Stimulated activated CD8-positive, alpha-beta memory T cell treated with anti-CD3 and anti-CD28 coated beads, Interleukin-4, amount 100 ng/mL, for 24 hours (primary cell): ENCODE measurements at places on chromosomes 3 and 15.

- DNase-seq, result no peak
Measured at GRCh38 chr15:42392309-42393024, 33.2 kb downstream of the CAPN3 start.

DNA sequence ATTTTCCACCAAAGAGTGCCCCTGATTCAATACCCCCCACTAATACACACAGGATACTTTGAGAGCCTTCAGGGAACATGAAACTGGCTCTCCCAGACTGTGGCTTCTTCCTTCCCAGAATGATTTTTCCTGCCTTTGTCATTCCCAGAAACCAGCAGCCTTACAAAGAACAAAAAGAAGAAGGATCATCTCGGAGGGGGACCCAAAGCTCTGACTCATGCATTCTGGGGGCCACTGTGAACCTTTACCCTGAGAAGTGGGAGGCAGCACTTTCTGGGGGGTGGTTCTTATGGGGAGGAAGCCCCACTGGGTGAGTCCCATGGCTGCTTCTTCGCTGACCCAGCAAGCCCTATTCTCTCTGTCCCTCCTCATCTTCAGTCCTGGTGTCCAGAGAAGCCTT lies 44.7 kb upstream of the RAD18 start:
- no peak for DNase-seq

DNA sequence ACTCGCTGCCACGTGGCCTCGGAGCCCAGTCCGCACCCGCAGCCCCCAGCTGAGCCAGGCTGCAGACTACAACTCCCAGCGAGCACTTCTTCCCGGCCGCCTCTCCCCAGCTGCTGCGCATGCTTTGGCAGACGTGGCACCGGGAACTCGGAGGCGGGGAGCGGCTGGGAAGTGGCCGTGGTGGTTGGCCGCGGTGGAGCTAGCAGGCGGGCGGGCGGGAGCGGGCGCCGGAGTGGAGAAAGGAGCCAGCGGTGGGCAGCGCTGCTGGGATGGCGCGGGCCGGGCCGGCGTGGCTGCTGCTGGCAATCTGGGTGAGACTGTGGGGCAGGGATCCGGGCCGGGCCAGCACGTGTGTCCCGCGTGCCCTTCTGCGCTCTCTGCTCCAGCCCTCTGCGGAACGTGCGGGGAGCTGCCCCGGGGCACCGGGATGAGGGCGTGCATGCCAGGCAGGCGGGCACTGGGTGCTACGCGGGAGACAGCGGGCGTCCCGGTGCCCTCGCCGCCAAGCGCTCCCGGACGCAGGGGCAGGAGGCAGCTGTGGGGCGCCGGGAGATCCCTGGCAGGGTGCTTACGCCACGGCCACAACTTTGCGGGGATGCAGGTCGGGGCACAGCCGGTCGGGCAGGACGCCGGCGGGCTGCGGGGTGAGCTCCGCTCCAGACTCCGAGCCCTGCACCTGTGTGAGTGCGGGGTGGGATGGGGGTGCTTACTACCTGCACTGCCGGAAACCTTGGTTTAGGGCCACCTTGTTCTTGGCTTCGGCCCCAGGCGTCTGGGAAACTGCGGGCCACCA lies at the start of gene PDIA5:
Gene PDIA5 (plus strand): TSS at position 130 of the 793 bp plus-strand sequence. CDS start 140 bp downstream, at position 270.
- DNase-seq, result peak; percentile 72

DNA sequence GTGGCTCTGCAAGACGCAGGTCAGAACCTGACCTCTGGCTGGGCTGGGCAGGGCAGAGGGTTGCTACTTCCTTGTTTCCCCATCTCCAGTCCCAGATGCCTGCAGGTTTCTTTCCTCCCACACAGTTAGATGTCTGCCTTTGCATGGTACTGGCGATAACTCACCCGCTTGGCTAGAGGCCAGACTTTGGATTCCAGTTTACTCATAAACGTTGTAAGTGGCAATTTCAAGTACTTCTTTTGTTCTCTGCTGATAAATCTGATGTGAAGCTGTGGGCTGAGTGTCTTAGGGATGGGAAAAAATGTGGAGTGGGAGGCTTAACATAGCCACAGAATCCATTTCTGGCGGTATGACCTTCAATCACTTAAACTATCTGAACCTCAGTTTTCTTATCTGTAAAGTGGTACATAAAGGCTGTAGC lies 194.2 kb downstream of the EBLN2 start:
- DNase-seq, result no peak

DNA sequence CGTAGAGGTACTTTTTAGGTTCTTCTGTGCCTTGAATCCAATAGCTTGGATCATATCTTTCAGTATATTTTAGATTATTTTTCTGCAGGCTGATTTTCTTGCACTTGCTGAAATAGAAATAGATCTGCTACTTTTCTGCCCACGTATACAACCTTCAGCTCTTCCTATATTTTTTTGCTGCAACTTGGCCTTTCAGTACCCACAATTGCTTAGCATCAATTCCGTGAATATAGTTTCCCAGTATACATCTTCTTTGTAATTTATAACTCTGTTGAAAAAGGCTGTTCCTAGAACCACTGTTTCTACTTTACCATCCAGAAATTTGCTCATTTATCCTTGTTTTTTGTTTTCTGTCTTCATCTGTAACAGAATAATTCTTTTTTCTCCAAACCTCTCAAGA lies 36.2 kb downstream of the GTF2E1 start:
- DNase-seq, result no peak

- no peak for DNase-seq
Measured at GRCh38 chr3:147210676-147211075, 195.7 kb downstream of the ZIC4 start.

- DNase-seq, result no peak
Measured at GRCh38 chr3:57078635-57079473, 18.4 kb downstream of the SPATA12 start.

DNA sequence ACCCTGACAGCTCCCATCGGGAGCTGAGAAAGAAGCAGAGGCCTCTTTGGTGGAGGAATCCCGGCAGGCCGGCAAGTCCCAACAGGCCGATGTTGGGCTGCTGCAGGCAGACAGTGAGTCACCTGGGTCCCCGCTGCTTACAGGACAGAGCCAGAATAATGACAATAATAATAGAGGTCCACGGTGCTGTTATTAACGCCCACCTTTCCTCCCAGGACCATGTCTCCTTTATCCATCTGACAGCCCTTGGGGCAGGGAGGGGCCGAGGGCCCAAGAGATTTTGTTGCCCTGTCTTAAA lies 29.3 kb upstream of the MAGEF1 start:
- no peak for DNase-seq

DNA sequence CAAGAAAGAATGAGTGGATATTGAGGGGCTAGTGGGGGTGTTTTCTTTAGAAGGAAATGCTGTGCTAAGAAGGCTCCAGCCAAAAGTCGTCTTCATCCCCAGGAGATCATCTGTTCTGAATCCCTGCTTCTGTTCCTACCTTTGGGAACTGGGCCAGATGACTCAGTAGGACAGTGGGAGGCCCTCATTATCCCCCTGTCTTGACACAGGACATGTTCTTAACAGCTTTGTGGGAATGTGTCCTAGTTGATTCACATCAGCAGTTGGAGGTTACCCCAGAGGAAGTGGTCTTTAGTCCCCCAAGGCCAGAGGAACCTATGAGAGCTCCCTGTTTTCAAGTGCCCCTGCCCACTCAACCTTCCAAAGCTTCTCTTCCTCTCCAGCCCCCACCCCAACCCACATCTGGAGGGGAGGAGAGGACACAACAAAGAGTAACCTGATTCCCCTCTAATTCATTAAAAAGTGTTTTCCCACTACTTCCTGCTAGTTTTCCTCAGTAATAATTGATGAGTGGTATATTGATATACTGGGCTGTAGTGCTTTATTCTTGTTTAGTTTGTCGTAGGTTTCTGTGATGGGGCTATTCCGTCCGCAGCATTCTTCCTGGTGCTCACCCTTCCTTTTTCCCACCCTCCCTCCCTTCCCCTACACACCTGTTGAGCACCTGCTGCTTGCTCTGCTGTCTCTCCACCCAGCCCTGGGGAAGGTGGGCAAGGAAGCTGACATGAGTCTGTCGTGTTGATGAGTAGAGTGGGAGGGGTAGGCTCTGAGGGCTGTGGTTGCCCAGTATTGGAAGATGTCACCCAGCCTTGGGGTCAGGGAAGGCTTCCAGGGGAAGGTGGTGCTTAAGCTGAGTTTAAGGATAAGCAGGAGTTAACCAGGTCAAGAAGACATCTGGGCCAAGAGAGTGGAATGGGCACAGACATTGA lies 9.3 kb downstream of the PXYLP1 start:
- no peak for DNase-seq

DNA sequence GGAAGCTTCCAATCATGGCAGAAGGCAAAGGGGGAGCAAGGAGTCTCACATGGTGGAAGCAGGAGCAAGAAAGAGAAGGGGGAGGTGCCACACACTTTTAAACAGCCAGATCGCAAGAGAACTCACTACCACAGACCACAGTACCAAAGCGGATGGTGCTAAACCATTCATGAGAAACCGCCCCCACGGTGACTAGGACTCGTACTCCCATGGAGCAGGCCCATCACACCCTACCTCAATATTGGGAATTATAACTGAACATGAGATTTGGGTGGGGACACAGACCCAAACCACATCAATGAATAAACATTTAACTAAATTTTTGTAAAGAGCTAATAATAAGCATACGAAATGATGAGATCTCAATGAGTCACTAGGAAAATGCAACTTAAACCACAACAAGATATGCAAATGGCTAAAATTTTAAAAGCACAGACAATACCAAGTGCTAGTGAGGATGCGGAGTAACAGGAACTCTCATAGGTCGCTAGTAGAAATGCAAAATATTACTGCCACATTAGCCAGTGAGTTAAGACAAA lies 10.0 kb downstream of the MRPS25 start:
- peak; percentile 52 for DNase-seq

- no peak for DNase-seq
Measured at GRCh38 chr3:55807210-55807609, 320.1 kb upstream of the WNT5A start.

GRCh38 chr15:32778391-32779176 lies 60.8 kb downstream of the GREM1 start:
- DNase-seq, result no peak

DNA sequence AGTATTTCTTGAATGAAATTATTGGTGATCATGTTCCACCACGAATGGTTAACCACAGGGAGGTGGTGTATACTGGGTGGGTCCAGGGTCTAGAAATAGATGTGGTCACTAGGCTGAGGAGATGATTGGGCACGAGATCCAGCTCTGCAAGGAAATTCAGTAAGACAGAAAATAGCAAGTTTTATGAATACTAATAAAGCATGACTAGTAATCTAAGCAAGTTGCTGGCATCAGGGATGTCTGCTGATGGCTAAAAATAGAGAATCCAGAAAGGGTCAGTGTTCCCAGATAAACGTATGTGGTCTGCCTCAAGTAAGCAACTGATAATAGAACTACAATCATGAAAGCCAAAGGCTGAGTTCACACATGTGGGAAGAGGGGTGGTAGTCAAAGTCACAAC lies 108.3 kb upstream of the FRMD4B start:
- no peak for DNase-seq

DNA sequence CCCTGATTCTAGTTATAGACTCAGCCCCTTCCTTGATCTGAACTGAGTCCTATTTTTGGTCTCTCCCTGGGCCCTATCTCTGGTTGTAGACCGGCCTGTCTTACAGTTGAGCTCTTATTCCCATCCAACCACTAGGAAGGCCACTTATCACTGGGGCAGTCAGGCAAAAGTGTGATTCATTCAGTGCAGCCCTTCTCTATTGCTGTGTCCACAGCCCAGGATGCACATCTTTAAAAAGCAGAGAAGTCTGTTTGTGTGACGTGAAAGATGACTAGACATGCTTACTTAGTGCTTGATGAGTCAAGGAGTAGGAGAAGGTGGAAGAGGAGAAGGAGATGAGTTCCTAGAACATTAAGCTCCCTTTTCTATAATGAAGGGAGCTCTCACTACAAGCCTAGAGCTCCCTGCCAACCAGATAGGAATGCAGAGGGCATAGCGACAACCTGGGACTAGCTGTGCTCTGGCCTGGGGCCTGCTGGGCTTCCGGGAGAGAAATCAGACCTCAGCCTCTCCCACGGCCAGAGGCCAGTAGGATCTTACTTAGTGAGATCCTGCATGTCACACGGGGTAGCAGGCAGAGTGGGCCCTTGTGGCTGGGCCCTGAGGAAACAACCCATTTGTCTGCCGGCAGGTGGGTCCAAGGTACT lies 25.7 kb downstream of the INSYN1 start:
- no peak for DNase-seq

DNA sequence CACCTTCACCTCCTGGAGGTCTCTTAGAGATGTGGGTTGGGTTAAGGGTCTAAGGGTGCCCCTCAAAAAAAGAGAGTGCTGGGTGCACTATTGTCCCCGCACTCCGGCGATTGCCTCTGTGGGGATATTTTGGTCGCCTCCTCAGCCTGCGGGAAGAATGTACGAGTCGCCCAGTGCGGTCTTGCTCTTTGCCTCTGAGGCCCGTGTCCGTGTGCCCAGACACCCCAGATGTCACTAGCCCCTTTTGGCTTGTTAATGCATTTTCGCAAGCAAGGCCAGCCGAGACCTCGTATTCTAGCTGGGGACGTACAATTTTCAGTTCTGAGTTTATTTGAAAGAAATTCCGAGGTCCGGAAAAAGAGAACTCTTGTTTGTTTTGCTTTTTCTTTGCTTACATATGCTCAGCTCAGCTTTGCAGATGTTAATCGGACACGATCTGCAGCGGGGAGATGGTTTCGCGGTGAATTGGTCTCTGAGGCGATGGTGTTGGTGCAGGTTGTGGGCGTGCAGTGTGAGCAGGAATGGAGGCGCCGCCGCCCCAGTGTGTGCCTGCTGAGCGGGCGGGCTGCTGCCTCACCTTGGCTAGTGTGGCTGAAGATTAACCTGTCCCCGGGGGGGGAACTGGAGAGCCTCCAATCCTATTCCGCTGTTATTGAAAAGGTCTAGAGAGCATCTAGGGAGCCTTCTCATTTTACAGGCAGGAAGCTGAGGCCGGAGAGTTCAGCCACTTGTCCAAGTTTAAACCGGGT lies 1.4 kb downstream of the ST6GAL1 start:
- peak; percentile 70 for DNase-seq

DNA sequence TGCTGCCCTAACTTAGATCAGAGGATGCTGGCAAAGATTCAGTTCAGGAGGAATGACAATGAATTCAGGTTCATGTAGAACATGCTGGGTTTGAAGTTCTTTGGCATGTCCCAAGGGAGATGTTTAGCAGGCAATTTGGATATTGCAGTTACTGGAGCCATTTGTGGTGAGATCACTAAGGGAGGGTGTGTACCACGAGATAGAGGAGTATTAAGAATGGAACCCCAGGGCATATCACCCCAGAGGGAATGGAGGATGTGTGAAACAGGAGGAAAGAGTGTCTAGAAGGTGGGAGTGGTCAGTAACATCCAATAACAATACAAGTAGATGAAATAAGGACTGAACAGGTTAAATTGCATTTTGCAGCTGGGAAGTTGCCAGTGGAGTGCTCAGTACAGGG lies 87.1 kb downstream of the CCR1 start:
- DNase-seq, result no peak

GRCh38 chr3:70984776-70985482 lies 598.6 kb downstream of the FOXP1 start:
- DNase-seq, result no peak
